NCI-H1105 (cell line): ENCODE measurements at places on chromosomes 4 and X.

GRCh38 chr4:190020790-190021717, 6.0 kb downstream of the FRG2 start:
- no peak for DNase-seq

GRCh38 chr4:17726911-17727310, 54.5 kb downstream of the FAM184B start:
- DNase-seq = no peak

DNA sequence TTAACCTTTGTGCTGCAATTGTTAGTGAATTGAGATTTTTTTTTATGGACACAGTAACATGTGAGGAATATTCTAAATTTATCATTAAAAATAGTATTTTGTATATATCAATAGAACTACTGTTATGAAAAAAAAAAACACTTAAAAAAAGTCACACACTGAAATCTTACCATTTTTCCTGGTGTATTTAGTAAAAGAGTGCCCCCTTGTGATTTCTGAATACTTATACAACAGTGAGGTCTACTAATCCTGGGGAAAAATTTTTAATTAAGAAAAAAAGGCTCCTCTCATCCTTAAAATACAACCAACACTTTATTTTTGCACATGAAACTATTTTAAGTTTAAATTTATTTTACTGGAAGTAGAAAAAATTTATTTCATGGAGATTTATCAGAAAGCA, 56.4 kb upstream of the SPOCK3 start:
- DNase-seq = peak; percentile 0

- DNase-seq = no peak
Measured at GRCh38 chrX:135340831-135341230, 31.6 kb downstream of the ETDC start.

DNA sequence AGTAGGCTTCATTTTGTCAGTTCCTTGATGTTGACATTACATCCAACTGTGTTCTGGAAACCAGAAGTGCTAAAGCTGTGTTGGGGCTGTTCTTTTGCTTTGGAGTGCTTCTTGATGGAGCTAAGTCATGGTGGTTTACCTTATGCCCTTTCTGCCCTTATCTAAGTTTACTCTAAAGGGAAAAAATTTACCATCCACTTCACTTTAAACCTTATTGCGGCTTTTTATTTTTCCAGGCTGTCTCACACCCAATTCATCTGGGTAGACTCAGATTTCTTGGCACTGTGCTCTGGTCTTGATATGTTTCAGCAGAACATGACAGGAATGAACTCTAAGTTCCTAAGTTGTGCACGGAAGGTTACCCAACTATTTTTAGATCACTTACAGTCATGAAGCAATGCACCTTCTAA, 104.7 kb upstream of the TTC29 start:
- no peak for DNase-seq

DNA sequence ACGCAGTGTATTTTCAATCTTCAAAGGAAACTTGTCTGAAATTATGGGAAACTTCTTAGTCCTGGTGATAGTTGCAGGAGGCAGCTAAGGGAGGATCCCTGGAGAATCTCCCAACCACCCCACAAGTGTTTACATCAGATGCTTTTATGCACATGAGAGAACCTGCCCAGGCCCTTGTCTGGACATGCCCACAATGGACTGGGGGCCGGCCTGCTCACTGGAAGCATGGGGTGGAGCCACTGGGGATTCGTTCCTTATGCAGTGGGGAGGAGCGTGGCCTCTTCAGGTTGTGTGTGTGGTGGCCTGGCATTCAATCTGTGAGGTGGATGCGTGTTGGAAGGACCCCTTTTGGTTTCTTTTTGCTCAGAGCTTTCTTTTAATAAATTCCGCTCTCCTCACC, 398.7 kb upstream of the PPP1R2C start:
- DNase-seq = no peak

DNA sequence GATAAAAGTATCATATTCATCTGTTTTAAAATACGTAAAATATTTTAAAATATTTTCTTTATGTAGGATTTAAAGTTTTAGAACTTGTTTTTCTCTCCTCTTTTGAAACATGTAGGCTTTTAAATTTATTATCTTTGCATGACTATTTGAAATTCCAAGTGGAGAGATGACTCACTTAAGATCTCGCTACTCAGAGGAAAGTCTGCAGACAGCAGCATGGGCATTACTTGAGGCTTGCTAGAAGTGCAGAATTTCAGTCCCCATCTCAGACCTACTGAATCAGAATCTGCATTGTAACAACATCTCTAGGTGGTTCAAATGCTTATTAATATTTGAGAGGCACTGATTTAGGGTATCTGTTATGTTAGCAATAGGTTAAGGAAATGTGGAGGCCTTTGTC, 225.7 kb upstream of the ARX start:
- DNase-seq = no peak

GRCh38 chrX:149207518-149207917, 297.6 kb downstream of the IDS start:
- no peak for DNase-seq

GRCh38 chr4:82797405-82798111, 1.0 kb downstream of the SCD5 start:
- peak; percentile 32 for DNase-seq

DNA sequence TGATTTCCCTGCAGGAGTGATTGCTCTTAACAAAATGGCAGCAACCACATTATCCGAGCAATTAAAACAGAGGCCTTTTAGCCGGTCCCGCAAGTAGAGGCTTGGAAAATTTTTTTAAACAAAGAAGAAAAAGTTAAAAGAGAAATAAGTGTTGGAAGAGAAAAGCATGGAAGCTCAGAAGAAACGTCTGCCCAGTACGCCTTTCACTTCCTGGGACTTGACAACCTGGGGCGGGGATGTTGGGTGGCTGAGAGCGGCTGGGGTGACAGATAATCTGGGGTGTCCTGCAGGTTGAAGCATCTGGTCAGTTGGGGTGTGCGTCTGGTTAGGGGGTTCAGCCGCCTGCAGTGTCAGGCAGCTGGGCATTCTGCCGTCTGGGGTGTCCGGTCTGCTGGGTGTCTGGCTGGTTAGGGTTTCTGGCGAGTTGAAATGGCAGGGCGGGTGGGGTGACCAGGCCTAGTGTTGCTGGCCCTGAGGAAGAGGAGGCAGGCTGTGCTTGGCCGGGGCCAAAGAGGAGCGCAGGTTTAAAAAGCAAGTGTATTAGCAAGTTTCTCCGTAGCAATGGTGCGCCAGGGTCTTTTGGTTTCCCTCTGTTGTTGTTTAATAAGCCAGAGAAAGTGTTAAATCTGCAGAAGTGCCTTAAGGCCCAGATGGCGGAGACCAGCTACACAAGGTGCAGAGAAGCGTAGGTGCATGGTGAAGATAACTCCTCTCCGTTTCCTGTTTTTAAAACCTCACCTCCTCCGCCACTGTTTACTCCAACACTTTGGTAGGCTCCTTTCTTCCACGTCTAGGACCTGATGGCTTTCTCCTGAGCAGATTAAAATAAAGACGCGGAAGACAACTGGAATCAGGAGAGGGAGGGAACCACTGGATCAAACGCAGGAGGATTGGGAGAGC, 5.6 kb downstream of the HAND2 start:
- DNase-seq = no peak

- no peak for DNase-seq
Measured at GRCh38 chrX:1610166-1610565, 4.7 kb upstream of the ASMT start.
